Thoracic aorta endothelial cell (primary cell): ENCODE measurements at places on chromosomes 4 and X. TPM values are rescaled to one million over a fixed set of nuclear protein-coding genes. Genes with fewer than 3 reads are reported as not detected.

CCDC120 gene
- 1.1 and 1.2 TPM in 2 replicates for total RNA-seq

SMIM10L2A gene
- 0.29 and 0.53 TPM in 2 replicates for total RNA-seq

DCLK2 gene
- 3.9 and 4.7 TPM in 2 replicates for total RNA-seq

ERVMER34-1 gene
- total RNA-seq = not detected in 2 replicates

GPR119 gene
- not detected in 2 replicates for total RNA-seq

DCAF12L2 gene
- total RNA-seq = not detected in 2 replicates

KCNE5 gene
- total RNA-seq = 0.27 and 0.36 TPM in 2 replicates

MRFAP1 gene
- total RNA-seq = 181 and 216 TPM in 2 replicates

PDGFRA gene
- total RNA-seq = 0.80 and 1.4 TPM in 2 replicates

HHIP gene
- total RNA-seq = 792 and 893 TPM in 2 replicates
